ENCODE measurements at places on chromosomes 1 and 21.

GRCh38 chr1:53580739-53581475, 121.7 kb downstream of the DMRTB1 start:
- DNase-seq, result no peak

DNA sequence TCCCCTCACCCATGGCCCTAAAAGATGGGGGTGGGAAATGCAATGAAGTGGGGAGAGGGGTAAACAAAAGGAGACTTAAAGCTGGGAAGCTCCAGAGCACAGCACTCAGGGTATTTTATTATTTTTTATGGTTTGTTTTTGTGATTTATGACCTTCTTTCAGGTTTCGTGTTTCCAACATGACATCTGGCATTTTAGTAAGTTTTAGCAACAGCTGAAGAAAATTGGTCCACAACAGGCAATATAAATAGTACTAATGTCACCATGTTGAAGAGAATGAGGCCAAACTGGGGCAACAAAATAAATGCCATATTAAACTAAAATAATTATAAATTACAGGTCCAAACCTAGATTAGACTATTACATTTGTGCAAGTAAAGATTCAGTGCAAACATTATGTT, 56.3 kb downstream of the TBX15 start:
- DNase-seq, result no peak

GRCh38 chr1:33468967-33469366, 3.5 kb upstream of the ZSCAN20 start:
- DNase-seq, result no peak

DNA sequence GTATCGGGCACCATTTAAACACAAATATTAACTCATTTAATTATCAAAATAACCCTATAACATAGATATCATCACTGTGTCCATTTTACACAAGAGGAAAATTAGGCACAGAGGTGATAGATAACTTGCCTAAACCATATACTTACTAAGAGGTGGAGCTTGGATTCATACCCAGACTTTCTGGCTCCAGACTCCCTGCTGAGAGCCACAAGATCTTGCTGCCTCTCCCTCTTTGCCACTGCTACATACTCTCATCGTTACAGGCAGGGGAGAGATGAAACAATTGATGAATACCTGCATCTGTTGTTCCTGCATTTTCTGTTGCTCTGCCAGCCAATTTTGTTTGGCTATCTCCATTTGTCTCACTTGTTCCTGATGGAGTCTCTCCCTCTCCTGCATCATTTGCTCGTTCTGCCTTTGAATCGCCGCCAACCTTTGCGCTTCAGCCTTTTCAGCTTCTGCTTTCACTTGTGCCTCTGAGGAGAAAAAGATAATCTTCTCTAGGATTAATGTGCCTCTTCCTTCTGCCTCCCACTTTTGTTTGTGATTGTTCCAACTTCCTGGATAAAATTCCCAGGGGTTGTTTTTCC, 10.6 kb downstream of the GBP5 start:
- no peak for DNase-seq

DNA sequence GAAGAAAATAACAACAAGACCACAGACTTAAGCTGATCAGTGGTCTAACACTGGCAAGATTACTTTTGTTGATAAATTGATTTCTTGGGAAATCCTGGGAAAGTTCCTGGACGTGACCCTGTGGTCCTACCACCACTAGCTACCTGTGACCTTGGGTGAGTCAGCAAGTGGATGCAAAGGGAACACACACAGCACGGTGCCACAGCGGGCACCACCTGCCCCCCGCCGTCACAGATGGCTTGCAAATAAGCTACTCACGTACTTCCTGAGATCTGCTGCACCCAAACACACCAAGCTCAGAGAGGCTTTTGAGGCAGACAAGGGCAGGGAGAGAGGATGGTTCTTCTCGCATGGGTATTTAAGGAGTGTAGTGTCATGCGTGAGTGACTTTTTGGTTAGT, 12.7 kb downstream of the CFAP298 start:
- no peak for DNase-seq

DNA sequence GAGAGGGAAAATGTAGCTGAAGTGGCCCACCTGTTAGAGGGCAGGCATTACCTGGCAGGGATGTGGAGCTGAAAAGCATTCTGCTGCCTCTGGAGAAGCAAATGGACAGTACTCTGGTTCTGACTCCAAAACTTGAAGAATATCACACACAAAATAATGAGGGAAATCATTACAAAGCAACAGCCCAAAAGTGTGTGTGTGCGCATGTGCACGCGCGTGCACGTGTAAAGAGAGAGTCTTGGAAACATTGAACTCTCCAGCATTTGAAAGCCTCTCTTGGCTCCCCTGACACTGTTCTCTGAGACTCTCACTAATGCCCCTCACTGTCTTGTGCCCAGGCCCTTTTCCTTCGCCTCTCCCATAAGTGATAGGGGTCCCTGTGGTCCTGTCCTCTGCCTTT, 2.3 kb upstream of the VTCN1 start:
- no peak for DNase-seq

GRCh38 chr1:17632541-17633184, 93.2 kb downstream of the ARHGEF10L start:
- DNase-seq, result no peak

DNA sequence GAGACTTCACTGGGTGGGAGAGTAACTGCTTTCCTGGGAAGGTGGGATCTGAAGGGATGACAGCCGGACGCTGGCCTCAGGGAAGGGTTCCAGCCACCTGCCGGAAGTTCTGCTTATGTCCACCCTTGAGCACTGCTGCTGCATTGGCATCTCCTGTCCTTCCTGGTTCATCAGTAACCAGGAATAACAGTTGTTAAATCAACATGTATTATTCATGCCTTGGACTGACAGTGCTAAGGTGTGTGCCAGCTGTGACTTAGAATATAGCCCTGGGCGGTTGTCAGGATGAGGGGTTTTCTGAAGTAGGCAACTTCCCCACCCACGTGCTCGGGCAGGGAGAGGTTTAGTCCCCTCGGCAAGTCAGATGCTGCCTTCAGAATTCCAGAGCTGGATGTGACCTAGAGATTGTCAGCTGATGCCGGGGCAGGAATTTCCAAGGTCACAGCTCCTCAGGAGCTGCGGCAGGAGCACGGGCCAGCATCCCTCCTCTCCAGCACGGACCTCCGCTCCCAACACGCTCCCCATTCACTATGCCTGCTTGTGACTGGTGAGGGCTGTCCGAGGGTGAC, 17.9 kb downstream of the CLDN14 start:
- no peak for DNase-seq

DNA sequence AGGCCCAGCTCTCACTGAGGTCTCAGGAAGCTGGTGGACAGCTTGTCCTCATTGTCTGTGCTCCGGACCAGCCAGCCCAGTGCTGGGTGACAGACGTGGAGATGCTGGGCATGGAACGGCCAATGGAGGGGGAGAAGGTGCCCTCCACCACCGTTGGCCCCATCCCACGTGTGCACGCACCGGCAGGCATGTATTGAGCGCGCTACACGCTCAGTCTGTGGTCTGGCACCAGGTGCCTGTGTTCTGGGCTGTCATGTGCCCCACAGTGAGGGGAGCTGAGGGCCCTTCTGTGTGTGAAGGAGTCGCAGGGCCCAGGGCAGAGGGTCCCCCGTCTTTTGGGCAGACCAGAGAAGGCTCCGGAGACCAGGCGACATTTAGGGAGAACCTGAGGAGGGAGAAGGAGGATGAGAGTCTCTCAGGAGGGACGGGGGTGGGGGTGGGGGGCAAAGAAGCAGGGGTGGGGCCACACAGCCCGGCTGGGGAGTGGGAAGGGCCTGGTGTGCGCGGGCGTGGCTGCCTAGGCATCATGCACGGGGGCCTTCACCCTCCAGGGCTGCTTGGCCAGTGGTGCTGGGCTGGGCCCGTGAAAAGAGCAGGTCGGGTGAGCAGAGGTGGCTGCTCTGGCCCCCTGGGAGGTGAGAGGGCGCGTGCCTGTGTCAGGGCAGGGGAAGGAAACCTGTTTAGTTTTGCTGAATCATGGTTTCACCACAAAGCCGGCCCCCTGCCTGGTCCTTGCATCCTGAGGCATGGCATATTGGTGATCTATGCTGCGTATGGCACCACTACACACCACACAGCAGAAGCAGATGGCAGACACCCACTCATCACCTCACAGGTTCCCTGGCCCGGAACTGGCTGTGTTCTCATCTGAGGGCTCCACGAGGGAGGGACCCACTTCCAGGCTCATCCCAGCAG, 86.7 kb upstream of the TTC34 start:
- DNase-seq, result no peak

- DNase-seq, result no peak
Measured at GRCh38 chr1:157410457-157410856, 141.9 kb downstream of the FCRL5 start.

DNA sequence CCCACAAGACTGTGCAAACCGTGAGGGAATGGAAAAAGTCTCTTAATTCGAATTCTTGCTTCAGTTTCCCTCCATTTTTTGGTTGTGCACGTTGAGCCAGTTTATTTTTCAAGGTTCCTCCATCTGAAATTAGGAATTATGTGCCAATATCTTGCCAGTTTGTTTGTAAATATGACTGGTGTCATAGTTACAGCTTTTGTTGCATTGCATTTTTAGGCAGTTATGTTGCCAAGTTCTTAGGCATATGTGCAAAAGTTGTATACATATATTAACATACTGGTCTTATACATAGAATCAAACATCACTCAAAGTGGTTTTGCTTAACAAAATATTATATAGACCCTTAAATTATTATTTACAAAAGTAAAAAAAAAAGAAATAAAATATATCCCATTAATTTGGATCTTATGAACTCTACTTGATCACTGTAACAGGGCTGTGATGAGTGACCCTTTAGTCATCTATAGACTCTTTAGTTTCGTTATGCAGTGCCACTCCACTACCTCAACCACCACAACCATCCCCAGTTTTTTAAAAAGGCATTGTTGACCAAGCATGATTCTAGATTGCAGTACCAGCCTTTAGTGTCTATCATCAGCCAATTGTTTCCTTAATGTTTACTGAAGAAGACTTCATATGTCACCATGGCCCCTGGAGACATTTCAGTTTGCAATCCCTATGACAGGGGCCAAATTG, 20.9 kb upstream of the DYNLT5 start:
- no peak for DNase-seq
